ENCODE measurements at places on chromosomes 6 and 20.

DNA sequence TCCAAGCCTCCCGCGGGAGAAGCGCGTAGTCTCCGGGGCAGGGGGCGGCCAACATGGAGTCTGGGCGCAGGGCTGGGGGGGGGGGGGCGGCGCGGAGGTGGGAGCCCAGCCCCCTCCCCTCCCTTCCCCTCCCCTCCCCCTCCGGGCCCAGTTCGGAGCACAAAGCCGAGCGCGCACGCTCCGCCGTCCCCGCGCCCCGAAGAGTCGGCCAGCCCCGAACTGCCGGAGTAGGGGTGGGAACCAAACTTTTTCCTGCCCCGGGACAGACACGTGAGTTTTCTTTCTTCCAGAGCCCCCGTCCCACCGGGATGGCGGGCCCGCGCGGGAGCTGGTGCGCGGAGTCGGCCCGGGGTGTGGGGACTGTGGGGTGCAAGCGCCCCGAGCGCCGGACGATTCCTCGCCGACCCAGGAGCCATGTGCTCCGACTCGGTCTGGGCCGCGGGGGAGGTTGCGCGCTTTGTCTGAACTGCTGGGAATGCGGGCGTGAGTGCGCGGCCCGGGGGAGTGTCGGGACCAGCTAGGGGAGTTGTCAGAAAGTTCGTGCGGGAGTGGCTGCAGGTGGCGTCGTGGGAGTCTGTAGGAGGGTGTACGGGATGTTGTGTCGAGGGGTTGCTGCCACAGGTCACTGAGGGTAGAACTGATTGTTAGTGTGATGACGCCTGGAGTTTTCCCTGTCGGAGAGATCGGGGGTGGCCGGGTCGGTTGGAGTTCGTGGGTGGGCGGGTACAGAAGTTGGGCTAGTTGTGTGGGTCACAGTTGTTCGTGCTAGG, 1.2 kb downstream of the TGIF2 start:
- peak; percentile 84 for DNase-seq

GRCh38 chr6:160455081-160455480, 106.9 kb downstream of the SLC22A3 start:
- no peak for DNase-seq

DNA sequence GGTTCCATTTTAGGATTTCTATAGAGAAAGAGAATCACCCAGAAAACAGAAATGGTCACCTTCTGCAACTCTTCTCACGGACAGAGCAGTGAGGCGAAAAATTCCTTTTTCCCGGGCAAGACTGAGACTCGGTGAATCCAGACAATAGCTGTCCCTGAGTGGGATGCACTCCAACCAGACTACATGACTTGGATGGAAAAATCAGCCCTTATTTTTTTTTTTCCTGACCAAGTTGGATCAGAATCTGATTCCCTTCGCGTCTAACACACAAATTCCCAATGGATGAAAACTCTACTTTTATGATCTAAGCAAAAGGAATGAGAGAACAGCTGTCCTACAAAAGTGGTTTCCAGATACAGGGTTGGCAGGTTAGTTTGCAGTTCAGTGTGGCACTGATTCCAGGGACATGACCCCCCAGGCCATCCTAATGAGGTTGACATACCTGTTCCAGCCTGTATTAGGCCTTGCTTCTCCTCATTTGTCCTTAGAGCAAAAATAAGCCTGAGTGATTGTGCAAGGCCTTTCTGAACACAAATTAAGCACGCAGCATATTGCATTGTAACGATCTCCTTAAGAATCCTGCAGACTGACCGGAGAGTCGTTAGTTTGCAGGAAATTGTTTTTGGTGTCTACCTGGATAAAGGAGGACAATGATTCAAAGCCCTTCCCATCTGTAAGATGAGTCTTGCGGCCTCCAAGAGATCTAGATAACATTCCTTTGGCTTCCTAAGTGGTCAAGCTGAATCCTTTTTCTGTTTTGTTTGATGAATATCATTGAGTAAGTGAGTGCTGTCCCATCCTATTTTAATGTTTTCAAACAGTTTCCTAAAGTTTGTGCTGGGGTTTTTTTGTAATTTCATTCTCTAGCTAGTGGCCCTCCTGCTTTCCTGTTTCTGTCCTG, 1.5 kb upstream of the NEDD9 start:
- DNase-seq, result no peak

GRCh38 chr6:32167761-32168262, 3.4 kb downstream of the EGFL8 start:
- no peak for DNase-seq

DNA sequence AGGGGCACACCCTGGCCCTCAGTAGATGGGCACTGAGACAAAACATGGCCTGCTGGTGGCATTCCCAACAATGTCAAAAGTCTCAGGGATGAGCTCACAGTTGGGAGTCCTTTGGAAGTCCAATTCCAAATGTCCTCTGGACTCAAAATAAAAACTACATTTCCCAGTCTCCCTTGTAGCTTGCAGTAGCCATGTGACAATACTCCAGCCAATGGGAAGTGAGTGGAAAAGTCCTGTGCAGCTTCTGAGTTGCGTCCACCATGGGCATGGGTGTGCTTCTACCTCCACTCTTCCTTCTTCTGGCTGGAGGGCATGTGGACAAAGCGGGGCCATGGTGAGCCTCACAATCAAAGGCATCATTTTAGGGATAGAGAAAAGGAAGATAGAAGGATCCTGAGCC, 5.8 kb upstream of the ADAM33 start:
- DNase-seq, result no peak

DNA sequence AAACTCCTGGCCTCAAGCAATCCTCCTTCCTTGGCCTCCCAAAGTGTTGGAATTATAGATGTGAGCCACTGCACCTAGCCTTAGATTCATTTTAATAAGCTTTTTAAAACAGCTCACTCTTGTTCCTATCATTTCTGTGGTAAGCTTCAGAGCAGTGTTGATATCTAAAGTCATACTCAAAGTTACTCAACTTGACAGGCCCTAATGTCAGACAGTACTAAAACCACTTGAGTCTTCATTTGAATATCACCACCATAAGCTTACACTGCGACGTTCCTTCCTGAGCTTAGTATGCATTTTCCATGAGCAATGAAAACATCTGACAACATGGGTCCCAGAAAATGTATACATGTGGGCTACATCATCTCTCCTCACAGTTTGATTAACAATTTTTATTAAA, 6.0 kb downstream of the FUCA2 start:
- no peak for DNase-seq

- no peak for DNase-seq
Measured at GRCh38 chr20:11626551-11626950, 291.1 kb upstream of the BTBD3 start.

DNA sequence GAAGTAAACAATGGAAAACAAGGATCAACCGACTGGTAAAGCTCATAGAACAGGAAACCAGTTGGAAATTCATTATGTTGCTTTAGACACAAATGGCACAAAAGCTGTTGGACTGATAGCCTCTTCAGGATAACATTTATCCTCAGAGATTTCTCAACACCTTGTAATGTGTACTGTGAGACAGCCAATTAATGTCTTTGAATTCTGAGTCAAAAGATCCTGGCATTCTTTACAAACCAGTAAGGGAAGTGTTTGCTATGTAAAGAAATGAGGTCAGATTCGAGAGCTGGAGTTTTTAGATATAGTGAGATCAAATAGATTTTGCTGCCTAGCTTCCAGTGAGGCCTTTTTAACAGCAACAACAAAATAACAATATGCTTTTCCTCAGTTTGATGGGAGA, 439.2 kb downstream of the C6orf118 start:
- no peak for DNase-seq

DNA sequence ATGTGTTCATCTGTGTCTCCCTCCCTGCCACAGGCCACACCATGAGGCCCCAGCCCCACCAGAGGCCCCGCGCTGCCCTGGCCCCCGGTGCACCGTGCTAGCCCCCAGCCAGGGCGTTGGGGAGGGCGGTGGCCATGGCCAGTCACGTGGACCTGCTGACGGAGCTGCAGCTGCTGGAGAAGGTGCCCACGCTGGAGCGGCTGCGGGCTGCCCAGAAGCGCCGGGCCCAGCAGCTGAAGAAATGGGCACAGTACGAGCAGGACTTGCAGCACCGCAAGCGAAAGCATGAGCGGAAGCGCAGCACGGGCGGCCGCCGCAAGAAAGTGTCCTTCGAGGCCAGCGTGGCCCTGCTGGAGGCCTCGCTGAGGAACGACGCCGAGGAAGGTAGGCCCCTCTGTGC, 30.3 kb downstream of the PPP1R16B start:
- DNase-seq, result no peak

- DNase-seq, result no peak
Measured at GRCh38 chr6:57423468-57423867, 106.0 kb downstream of the PRIM2 start.
